ENCODE measurements at places on chromosomes 7 and 10.

- no peak for DNase-seq
These were observed 17.0 kb downstream of the TMEM236 start for GRCh38 chr10:17768957-17769356.

DNA sequence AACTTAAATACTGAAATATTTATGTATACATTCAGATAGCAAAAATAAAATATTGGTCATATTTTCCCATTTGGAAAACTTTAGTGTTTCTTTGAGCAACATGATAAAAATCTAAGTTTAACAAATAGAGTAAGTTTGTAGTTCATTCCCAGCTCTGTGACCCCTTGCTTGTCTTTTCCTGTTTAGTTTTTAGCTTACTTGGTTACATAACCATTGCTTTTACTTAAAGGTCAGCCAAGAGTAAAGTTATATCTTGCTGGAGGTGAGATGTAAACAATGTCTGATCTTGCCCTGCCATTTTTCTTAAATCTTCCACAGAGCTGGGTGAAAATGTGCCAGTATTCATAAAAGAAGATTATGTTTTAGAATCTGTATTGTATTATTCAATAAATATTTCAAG lies 46.7 kb upstream of the MDFIC start:
- DNase-seq: no peak

- DNase-seq: no peak
These were observed 28.3 kb upstream of the CLDN4 start for GRCh38 chr7:73802459-73802858.

GRCh38 chr7:74084722-74085578 lies 1.3 kb downstream of the LIMK1 start:
- DNase-seq: no peak

GRCh38 chr7:64875658-64876406 lies 27.2 kb upstream of the ZNF273 start:
- DNase-seq: no peak

GRCh38 chr7:34787586-34787985 lies 129.6 kb downstream of the NPSR1 start:
- no peak for DNase-seq

- DNase-seq: no peak
These were observed 14.5 kb upstream of the FAM13C start for GRCh38 chr10:59376846-59377245.

DNA sequence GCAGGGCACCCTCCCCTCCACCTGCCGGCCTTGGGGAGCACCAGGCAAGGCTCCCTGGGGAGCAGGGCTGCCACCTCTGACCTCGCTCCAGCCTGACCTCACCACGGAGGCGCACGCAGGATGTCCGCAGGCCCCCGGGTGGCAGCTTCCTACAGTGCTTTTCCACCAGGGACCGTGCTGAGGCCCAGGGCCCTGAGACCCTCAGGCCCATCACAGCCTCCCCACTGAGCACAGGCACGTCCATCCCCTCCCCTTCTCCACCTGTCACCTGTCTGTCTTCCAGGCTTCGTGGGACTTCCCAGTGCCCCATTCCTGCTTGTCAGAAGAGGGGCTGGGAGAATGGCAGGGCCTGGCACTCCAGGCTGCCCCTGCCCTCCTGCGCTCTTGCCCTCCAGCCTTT lies 90.1 kb downstream of the LHPP start:
- no peak for DNase-seq

DNA sequence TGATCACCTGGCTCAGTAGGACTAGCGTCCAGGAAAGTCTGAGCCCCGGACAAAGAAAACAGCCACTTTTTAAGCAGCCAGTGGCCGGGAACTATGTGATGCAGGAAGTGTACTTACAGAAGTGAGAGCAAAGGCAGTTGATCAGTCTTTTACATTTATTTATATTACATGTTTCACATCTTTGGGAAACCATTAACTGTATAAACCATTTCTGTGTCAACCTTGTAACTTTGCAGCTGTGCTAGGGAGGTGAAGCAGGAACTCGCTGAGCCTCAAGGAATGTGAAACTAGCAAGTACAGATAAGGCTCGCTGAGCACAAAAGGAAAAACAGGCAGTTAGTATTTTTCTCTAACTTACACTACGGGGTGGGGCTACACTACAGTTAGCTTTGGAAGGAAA lies 39.9 kb upstream of the HECW1 start:
- DNase-seq: no peak

- no peak for DNase-seq
These were observed 24.3 kb downstream of the YKT6 start for GRCh38 chr7:44224974-44225565.

DNA sequence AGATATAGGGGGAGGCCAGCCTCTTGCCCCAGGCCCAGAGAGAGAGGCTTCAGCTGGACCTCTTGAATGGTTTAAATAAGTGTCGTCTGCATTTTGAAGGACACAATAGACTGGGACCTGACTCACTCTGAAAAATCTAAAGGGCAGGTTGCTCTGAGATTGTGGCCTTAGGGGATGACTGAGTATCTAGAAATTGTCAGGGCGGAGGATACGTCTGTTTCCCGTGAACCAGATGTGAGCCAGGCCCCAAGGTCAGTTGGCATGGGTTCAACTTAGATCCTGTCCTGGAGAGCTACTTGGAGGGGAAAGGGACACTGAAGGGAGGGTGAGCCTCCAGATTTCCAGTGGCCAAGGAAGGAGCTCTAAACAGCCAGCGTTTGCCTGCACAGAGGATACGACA lies 110.2 kb downstream of the CHN2 start:
- no peak for DNase-seq

GRCh38 chr10:94500063-94500462 lies 45.5 kb upstream of the HELLS start:
- no peak for DNase-seq

GRCh38 chr7:3244241-3244814 lies 56.7 kb upstream of the SDK1 start:
- no peak for DNase-seq

DNA sequence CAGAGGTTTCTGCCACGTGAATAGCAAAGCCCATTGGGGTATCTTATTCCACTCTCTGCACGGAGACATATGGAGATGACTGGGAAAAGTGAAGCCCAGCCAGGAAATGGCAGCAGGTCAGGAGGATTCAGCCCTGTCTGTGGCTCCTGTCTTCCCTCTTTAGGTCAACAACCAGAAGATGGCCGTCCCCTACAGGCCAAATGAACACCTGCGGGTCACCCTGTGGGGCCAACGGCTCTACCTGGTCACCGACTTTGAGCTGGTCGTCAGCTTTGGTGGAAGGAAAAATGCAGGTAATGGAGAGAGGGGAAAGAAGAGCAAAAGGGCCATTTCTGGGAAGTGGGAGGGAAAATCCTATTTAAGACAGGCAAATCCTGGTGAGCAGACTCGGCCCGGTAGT lies 38.3 kb downstream of the EPHB4 start:
- no peak for DNase-seq

DNA sequence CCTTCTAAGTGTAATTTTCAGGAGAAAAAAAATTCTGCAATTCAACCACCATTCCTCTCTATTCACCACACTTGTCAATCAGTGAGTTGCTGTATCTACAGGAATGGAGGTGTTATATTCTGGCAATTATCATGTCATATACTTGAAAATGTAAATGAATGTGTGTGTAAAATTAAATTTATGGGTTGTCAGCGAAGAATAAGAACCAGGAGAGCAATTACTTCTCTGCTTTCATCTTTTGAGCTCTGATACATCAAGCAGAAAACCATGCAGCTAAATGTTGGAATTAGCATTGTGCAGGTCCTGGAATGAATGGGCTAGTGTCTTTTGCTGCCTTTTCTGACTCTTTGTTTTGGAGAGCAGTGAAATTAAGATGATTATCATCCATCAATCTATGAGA lies 207.6 kb downstream of the FOXP2 start:
- no peak for DNase-seq

DNA sequence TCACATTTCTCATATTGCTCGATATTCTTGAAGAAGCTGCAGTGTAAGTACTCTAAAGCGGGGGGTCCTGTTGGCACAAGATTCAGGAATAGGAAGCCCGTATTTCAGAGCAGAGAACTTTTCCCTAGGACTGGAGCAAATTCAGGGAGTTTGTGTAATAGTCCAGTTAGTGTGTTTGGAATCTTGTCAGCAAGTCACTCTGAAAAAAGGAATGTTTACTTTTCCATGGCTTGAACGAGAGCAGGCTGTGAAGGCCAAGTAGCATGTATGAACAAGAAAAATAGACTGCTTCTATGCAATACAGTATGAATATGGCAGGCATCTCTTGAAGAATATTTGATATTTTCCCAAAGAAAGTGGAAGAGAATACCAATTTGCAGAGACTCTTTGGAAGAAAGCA lies 39.8 kb downstream of the CDC123 start:
- DNase-seq: no peak

- no peak for DNase-seq
These were observed 545.5 kb upstream of the FOXK1 start for GRCh38 chr7:4136501-4137110.

- peak; percentile 24 for DNase-seq
These were observed 261.3 kb downstream of the ELFN1 start for GRCh38 chr7:1931256-1931950.

- peak; percentile 76 for DNase-seq
These were observed 13.5 kb upstream of the BAMBI start for GRCh38 chr10:28663576-28664368.

- no peak for DNase-seq
These were observed 14.5 kb upstream of the GGCT start for GRCh38 chr7:30519122-30519521.
